ENCODE measurements at places on chromosomes 12 and 14.

DNA sequence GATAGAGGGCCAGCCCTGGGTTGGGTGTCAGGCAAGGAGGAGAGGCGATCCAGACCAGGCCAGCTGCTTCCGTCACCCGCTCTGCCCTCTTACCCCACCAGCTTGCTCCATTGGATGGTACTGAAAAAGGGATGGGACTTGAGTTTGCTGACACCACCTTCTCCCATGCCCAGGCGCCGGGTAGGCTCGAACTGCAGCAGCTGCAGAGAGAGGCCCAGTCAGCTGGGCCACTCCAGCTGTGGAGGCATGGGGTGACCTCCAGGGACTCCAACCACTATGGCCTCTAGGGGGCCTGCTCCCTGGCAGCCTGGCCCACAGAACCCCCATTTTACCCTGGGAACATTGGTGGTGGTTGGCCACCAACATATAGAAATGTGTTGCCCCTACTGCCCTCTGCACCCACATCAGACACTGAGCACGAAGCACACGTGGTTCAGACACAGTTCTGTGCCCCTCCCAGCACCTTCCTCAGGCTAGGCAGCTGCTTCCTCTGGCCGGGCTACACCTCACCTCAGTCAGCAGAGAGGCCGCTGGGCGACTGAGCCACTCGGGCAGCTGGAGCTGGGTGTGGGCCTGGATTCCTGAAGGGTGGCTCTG lies 16.0 kb downstream of the RPS6KL1 start:
- DNase-seq: no peak

DNA sequence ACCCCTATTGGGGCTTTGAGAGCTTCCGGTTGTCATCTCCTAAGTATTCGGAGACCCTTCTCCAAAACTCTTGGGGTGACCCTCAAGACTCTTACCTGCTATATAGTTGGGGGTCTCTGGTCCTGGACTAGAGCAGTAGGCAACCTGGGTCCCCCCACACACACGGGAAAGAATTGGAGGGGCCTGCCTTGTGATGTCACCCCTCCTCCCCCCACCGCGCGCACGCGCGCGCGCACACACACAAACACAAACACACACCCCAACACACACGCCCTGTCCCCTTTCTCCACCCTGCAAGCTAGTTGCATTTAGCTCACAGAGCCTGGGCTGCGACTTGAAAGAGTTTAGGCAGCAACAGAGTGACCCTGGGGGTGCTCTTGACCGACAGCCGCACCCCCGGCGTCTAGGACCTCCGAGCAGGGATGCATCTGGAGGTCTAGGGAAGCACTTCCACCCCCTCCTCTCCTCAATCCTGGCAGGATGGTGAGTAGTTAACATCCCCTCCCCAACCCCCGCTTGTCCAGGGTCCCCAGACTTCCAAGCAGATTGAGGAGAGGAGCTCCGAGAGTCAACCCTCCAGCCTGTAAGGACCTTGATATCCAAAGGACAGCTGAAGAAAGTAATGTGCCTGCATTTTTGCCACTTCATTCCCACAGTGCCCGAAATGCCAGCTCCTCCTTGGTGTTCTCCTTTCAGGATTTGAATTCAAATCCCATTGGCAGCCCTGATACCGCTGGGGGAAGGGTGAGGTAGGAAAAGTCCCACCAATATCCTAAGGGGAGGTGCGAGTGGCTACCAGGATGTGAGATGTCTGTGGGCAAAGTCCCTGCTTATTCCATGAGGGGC lies 1.4 kb upstream of the DNAJC14 start:
- DNase-seq: peak; percentile 87

DNA sequence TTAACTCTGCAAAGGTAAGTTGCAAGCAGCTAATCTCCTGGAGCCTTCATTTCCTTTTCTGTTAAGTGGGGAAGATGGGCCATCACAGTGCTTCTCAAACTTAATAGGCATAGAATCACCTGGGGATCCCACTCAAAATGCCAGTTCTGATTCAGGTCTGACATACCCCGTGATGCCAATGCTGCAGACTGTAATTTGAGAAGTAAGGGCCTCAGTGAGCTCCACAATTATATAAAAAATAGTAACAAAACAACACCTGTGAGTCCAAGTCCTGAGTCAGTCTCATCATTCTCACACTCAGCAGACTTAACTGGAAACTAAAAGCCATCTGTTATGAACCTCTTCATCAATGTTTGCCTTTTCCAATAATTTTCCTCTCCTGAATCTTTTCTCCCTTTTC lies 10.8 kb upstream of the PSMA6 start:
- no peak for DNase-seq

DNA sequence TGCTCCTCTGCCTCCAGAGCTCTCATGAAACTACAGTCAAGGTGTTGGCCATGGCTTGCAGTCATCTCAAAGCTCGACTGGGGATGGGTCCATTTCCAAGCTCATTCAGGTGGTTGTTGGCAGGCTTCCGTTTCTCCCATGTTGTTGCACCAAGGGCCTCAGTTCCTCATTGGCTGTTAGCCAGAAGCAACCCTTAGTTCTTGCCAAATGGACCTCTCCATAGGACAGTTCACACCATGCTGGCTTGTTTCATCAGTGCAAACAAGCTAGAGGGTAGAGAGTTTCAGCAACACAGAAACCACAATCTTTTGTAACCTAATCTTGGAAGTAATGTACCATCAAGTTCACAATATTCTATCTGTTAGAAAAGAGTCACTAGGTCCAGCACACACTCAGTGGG lies 22.7 kb upstream of the PPM1A start:
- no peak for DNase-seq

GRCh38 chr12:7624478-7624877 lies 41.2 kb downstream of the APOBEC1 start:
- DNase-seq: no peak

DNA sequence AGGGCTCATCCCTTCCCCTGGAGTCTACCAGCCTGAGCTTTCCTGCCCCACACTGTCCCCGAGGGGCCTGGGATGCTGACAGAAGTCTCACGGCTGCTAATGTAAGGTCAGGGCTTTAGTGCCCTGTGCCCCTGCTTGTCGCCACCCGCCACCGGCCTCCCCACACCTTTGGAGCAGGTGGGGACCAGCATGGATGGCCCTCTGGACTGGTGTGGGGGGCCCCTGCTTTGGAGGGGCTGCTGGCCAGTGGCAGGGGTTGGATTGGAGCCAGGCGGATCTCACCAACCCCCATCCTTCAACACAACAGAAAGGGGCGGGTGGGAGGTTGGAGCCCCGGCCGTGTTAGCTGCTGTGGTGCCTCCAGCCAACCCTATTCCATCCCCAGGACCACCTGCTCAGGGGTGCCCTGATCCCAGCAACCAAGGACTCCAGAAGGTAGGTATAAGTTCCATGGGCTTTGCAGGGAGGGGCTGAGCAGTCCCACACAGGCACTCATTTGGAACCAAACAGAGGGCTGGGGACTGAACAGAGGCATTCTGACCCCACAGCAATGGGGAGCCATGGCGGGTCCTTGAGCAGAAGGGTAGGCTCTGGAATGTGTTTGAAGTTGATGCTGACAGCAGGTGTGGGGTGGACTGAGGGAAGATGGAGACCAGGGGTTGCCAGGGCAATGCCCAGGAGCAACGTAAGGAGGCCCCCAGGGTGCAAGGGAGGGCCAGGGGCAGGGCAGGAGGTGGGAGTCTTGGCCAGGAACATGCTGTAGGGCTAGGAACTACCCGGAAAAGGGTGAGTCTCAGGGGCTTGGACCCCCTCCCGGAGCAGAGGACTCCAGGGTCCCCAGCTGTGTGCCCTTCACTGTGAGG lies 145.1 kb upstream of the C14orf180 start:
- DNase-seq: no peak

DNA sequence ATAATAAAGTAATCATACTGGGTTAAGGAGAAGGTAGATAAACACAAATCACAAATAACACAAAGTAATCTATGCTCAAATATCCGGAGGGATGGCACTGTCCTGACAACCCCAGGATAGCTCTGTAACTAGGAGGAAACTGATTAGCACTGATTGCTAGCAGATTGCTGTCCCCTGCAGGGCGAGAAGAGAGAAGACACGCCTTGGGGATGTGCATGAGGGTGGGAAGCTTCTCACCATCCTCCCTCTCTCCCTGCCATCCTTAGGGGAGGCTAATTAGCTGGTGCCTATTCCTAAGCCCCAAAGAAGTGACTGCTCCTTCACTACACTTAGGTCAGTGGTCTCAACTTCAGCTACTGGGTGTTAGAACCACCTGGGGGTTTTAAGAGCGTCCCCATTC lies 27.0 kb upstream of the TMEM260 start:
- DNase-seq: no peak

DNA sequence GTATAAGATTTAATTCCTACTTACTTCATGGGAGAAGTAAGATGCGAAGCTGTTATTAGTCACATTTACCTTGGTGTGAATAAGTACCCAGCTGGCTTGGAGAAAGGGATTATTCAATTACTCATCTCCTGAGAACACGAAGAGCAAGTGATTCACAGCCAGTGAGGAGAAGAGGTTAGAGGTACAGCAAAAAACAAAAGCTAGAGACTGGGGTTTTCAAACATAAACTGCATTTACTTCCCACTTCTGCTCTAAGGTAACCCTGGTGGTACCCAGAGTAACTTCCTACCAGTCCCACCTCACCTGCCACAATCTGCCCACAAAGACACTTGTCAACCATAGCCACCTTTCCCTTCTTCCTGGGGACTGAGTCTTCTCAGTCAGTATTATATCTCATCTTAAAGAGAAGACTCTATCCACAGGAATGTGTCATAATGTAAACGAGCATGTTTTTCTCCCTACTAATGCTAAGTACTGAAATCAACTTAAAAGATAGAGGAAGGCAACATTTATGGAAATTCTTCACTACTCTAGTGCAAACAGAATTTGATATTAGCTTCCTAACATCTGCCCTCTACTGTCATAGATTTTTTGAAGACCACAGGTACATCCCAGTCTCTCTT lies 6.0 kb upstream of the IL22 start:
- DNase-seq: no peak

- peak; percentile 97 for DNase-seq
Observed at GRCh38 chr12:124786061-124786964, 77.4 kb downstream of the SCARB1 start.

DNA sequence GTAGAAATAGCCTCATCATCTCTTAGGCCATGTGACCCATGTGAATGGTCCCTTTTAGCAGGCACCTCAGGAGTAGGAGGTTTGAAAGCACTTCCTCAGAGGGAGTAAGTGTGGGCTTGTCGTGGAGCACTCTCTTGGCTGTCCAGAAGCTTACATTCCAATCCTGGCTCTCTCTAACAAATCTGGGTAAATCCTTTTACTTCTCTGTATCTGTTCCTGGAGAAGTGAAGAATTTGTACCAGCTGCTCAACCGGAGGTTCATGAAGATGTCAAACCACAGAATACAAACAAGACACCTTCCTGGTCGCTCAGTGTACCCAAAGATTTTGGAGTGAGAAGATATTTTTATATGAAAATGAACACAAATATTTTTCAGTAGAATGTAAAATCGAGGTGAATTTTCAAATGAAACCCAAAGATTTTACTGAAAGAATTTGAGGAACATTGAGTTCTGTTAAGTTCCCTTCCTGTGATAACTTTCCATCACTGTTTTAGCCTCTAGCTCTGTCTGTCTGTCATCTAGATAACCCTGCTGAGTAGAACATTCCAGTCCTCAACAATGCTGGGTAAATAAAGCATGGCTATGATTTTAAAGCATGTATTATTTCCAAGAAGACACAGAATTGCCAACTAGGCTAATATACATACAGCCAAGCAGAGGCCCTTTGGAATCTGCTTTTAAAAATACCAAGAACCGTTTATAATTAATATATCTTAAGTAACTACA lies 263.9 kb upstream of the RGS6 start:
- DNase-seq: no peak

- DNase-seq: no peak
Observed at GRCh38 chr14:33602396-33602795, 348.5 kb downstream of the EGLN3 start.

DNA sequence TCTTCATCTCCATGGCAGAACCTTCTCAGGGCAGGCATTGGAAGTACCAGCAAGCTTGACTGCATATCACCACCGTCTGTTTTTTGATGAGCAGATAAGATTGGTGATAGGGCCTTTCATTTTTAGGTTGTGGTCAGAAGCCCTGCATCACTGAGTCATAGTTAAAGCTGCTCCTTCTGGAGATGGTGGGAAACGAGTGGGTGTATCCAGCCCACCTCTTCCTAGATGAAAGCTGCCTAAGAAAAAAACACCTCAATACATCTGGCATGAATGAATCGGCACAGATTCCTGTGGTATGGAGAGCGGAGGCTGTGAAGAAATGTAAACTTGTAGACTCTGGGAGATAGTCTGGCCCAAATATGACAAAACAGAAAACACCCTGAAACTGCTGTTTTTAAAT lies 248.7 kb upstream of the EGLN3 start:
- no peak for DNase-seq

DNA sequence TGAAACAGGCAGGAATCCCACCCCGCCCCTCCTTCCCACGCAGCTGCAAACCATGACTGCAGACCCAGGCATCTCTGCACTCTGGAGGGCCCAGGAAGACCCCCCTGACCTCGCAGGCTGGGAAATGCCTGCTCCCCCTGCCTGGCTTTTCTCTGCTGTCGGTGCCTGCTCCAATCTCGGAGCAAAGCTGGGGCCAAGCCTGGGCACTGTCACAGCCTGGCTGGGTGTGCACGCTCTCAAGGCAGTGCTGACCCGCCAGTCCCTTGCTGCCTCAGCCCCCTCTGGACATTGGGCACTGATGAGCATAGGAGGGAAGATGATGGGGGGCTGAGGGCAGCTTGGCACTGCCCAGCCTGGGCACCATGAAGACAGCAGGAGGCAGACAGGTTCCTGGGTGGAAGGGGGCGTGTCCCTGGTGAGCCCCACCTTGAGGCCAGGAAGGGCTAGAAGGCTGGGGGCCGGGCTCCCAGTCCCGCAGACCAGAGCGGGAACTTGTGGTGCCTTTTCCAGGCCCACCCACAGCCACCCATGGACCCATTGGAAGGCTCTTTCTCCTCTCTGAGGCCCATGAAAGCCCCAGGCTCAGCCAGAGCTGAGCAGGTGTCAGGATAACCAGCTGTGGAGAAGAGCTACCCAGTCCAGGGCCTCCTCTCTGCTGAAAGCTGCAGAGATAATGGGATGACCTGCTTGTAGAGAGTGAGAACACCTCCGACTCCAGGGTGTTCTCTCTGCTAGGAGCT lies 10.7 kb upstream of the ZNF605 start:
- DNase-seq: no peak

- no peak for DNase-seq
Observed at GRCh38 chr14:96509457-96510090, 7.4 kb downstream of the PAPOLA start.

GRCh38 chr12:27969624-27970400 lies 2.7 kb downstream of the PTHLH start:
- peak; percentile 13 for DNase-seq

- DNase-seq: no peak
Observed at GRCh38 chr12:14871247-14871646, 14.4 kb downstream of the MGP start.

GRCh38 chr12:125434936-125435443 lies 369.8 kb downstream of the AACS start:
- DNase-seq: no peak

- DNase-seq: no peak
Observed at GRCh38 chr14:96349286-96350075, 13.7 kb downstream of the ATG2B start.

Measured in cerebellum (tissue), 4 donors.